ENCODE measurements at places on chromosomes 5 and 9.

- no peak for DNase-seq
These were observed 20.1 kb downstream of the ZSWIM6 start for GRCh38 chr5:61352180-61352579.

- DNase-seq = no peak
These were observed 26.3 kb upstream of the CORO2A start for GRCh38 chr9:98218562-98219363.

GRCh38 chr5:76720988-76721569, 5.2 kb downstream of the F2R start:
- DNase-seq = no peak

- no peak for DNase-seq
These were observed 170.9 kb downstream of the FRMD3 start for GRCh38 chr9:83367326-83367725.

DNA sequence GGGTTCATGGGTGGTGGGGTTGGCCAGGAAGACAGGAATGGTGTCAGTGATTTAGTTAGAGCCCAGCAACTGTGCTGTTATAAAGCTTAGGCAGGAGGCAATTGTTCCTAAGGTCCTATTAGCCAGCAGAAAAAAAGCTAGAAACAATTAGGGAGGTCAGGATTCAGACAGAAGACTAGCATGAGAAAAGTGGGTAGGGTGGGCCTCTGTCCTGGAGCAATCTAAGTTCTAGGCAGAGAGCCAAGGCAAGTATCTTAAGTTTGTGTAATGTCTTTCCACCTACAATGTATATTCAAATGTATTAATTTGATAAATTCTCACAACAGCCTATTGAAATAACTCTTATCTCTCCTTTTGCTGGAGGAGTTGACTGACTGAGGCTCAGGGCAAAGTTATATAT, 6.1 kb upstream of the ZFAND5 start:
- no peak for DNase-seq

- DNase-seq = no peak
These were observed 43.2 kb upstream of the NR3C1 start for GRCh38 chr5:143446535-143447226.

- DNase-seq = no peak
These were observed 25.9 kb downstream of the FNBP1 start for GRCh38 chr9:130017076-130017475.

- DNase-seq = no peak
These were observed 244.6 kb downstream of the DMRT2 start for GRCh38 chr9:1294641-1295258.

GRCh38 chr5:84191281-84191680, 193.4 kb downstream of the EDIL3 start:
- no peak for DNase-seq

DNA sequence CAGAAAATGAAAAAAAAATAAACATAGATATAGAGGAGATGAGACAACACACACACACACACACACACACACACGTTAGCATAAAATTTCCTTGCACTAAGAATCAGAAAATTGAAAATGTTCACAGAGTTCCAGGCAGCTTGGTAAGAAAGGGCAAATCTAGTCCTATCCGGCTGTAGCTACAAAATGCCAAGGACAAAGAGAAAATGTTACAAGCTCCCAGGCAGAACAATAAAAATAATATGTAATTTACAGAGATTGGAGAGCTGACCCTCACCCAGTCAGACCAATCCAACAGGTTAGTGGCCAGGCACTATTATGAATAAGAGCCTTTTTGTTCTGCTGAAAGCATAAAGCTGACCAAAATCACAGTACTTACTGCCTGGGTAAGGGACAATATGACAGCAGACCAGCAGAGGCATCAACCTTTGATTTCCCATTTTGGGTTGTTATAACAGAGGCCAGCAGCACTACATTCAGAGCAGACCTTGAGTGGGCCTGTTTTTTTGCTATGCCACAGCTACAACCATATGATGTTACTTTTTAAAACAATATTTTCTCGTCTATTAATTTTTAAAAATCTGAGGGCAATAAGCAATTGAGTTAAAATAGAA, 892.6 kb downstream of the TAF11L14 start:
- no peak for DNase-seq

DNA sequence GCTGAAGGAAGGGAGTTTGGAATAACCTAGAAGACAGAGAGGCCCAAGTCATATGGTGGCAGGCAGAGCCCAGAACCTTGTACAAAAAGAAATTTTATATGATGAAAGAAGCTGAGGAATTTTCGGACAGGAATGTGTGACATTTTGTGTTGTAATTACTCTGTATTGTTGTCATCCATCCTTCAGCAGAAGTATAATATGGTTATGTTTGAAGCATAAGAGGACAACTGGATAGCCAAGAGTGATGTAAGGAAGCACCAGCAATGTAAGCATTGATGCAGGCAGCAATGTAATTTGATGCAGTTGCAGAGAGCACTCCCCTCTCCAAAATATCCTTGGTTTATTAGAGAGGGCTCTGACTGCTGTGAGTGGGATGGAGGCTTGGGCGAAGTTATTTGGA, 19.1 kb upstream of the SNX2 start:
- no peak for DNase-seq

- DNase-seq = peak; percentile 74
These were observed 9.1 kb upstream of the KIF12 start for GRCh38 chr9:114108016-114108833.

DNA sequence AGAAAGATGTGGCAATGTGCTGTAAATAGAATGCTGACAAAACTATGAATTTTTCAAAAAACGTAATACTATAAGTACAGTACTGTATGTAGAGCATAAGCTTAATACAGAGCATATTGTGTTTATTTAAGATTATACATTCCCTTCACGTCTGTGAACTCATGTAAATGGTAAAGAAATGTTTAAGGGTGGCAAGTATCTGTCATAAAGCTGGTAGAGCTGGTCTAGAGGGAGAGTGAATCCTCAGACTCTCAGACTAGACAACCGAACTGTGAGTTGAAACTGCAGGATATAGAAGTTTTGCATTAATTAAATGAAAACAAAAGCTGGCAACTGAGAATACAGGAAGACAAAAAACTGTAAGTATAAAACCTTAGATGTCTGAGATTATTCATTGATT, 87.3 kb upstream of the ANXA1 start:
- no peak for DNase-seq

GRCh38 chr9:115104908-115105307, 13.0 kb downstream of the TNC start:
- no peak for DNase-seq

DNA sequence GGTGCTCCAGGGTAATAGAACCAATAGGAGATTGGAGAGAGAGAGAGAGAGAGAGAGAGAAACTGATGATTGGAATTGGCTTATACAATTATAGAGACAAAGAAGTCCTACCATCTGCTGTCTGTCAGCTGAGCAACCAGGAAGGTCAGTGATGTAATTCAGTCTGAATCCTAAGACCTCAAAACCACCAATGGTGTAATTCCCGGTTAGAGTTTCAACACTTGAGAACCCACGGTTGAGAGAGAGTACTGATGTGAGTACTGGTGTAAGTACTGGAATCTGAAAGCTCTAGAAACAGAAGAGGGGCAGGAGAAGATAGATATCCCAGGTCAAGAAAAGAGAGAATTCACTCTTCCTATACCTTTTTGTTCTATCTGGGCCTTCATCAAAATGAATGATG, 775.8 kb downstream of the EFNA5 start:
- DNase-seq = no peak

- no peak for DNase-seq
These were observed 226.9 kb downstream of the FER start for GRCh38 chr5:108974594-108974993.

- peak; percentile 19 for DNase-seq
These were observed 21.3 kb downstream of the TRMO start for GRCh38 chr9:97900738-97901565.

GRCh38 chr5:14135621-14136020, 7.5 kb upstream of the TRIO start:
- DNase-seq = no peak

DNA sequence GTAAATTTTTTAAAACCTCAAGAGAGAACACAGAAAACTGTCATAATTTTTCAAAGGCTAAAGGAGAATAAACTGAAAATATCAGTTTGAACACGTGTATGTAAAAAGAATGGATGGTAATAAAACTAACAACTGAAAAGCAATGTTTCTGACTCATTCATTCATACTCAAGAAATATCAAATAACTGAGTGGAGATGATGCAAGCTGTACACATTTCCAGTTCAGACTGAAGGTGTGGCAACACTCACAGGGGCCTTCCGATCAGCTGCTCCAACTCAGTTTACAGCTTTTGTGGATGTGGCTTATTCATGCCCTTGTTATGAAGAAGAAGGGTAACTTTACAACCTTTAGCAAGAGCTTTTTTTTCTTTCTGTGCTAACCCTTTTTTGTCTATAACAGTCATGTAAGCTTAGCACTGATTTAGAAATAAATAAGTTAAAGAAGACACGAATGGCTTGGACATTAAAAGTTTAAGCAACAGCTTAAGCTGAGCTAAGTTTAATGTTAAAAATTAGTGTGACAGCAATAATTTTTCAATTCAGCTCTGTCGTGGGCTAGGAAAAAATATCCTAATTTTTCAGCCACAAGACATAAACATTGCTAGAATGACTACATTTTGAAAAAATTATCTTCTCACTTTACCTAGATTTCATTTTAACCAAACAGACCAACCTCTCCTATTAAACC, 453.5 kb downstream of the RAB3C start:
- no peak for DNase-seq

DNA sequence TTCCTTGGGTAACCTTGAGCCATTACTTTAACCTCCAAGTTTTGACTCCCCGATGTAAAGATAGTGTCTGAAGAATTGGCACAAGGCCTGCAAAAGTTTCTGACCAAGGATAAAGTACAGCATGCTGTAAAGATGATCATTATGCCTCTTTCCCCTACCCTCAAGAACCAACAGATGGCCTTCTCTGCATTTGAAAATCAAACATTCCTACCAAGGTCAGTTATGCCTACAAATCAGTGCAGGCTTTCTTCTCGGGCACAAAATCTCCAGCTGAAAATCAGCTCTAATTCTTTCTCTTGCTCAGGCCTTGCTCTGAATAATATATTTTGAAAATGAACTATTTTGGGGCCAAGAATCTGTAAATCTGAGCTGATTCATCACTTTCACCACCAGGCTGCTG, 59.7 kb downstream of the PPP2R2B start:
- DNase-seq = no peak

GRCh38 chr5:4636378-4636777, 503.8 kb upstream of the ADAMTS16 start:
- no peak for DNase-seq

- DNase-seq = no peak
These were observed 7.5 kb upstream of the PSAT1 start for GRCh38 chr9:78289474-78289873.
